ENCODE measurements at places on chromosomes 4 and X.

- DNase-seq: no peak
Measured at GRCh38 chr4:14695095-14695845, 307.0 kb upstream of the CPEB2 start.

GRCh38 chr4:77127215-77127614, 29.8 kb upstream of the CCNG2 start:
- DNase-seq: no peak

GRCh38 chrX:98357146-98357545, 1473.4 kb downstream of the RPA4 start:
- no peak for DNase-seq

DNA sequence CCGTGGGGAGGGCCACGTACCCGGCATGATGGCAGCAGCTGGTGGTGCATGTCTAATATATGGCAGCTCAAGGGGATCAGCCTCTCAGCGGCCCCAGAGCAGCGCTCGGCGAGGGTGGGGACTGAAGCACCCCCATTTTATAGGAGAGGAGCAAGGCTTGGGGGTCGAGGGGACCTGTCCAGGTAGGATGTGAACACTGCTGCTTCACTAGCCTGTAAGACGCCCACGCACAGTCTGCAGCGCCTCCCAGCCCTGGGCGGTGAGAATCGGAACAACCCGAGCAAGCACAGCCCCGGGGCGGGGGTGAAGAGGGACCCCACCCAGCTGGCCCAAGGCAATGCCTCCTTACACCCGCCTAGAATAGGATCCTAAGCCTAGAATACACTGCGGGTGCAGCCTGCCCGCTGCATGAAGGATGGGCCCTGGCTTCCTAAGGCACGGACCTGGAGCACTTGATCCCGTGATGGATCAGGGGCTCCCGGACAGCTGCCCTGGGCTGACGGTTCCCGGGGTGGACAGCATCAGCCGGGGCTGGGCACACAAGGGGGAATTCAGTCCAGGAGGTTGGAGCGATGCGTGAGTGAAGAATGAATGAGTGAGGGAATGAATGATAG, 17.6 kb downstream of the ADRA2C start:
- DNase-seq: peak; percentile 78

DNA sequence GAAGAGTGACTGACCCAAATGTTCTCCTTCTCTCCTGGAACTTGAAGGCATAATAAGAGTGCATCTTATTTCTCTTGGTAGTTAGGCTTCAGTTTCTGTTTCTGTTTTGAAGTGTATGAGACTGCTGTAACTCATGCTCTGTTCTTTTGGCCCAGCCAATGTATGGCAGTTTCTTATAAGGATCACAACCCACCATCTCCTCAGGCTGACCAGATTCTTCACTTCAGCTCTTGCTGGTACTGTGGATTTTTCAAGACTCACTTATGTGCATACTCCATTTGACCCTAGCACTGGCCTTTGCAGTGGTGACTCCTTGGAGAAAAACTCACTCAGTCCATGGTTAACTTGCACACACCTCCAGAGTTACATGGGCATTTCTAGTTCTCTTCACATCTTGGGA, 9.6 kb upstream of the YTHDC1 start:
- no peak for DNase-seq

DNA sequence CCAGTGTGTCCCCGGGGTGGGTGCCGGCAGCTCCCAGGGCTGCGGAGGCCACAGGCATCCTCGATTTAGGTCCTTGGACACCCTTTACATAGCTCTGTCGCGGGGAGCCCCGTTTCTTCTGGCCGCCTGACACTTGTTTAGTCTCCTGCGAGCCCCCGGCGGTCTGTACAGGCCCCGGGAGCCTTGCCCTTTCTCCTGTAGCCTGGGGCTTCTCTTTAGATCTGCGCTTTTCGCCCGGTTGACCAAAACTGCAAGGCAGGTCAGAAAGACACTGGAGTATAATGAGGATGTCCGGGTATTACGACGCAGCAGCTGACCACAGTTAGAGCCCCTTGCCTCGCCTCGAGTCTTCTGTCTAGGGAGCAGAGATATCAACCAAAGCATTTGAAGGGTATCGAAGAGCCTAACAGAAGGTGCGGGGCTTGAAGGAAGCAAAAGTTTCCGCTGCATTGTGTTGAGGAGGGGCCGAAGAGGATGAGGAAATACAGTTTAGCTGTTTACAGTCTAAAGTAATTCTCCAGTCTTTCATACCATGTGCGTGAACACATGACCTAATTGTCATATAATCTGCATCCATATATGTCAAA, 479 bp downstream of the BRCC3 start:
- peak; percentile 13 for DNase-seq

DNA sequence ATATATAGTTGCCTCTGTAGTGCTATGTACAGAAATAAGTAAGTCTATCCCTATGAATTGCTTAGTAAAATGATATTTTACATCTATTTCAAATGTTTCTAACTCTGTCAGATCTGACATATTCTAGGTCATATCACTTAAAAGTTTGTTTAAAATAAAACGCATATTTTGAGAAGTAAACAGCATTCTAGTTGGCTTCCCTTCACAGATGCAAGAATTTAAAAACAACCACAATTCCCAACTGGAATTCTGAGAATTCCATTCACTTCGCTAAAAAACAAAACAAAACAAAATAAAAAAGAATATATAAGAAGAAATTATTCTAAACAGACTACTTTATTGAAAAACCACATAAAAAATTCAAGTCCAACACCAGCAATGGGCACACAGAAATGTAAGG, 126.0 kb downstream of the PPP3CA start:
- DNase-seq: no peak

Measured in WTC11 (cell line).